ENCODE measurements at places on chromosomes 6 and 20. TPM values are rescaled to one million over a fixed set of nuclear protein-coding genes. Genes with fewer than 3 reads are reported as not detected.

Gene TREML2
- not detected for total RNA-seq

Gene ARMH2
- total RNA-seq: not detected

Gene APOM
- 1.4 TPM for total RNA-seq

Gene CDH4
- 3.6 TPM for total RNA-seq

Gene TAGAP
- total RNA-seq: 0.07 TPM

Gene PRDM13
- total RNA-seq: not detected

Gene SOX18
- 25.2 TPM for total RNA-seq

Gene NOP56
- total RNA-seq: 125 TPM

Gene WFDC9
- total RNA-seq: not detected

Gene EDEM2
- total RNA-seq: 57.6 TPM

Gene B4GALT5
- 27.4 TPM for total RNA-seq

Gene BPIFA3
- not detected for total RNA-seq

Gene POU3F2
- not detected for total RNA-seq

Data from mammary microvascular endothelial cell (primary cell).